Activated effector memory CD4-positive, alpha-beta T cell treated with Interleukin-2 at 50 U/mL for 16 hours (primary cell): ENCODE measurements at places on chromosomes 13 and 19.

DNA sequence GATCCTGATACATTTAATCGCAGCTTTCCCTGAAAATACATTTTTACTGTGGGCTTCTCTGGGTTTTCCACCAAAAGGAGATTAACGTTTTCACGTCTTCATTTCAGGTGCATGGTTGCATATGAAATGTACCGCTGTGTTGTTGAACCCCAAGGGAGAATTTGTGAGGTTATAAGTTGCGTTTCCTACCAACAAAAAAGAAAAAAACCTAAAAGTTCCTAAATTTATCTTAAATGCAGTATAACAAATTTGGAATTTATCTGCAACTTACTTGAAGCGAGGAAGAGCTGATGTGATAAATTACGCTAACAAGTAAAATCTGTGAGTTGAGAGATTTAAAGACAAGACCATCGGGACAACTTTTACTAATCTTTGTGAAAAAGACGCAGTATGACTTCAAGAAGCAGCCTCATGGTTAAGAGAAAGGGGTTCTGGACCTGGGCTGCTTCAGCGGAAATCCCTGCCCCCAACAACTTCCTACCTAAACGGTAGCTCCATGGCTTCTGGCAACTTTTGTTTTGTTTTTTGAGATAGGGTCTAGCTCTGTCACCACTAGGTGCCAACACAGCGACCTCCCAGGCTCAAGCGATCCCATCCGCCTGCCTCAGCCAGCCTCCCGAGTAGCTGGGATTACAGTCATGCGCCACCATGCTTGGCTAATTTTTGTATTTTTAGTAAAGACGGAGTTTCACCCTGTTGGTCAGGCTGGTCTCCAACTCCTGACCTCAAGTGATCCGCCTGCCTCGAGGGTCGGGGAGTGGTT lies 958 bp upstream of the OBI1 start:
- no peak for DNase-seq

DNA sequence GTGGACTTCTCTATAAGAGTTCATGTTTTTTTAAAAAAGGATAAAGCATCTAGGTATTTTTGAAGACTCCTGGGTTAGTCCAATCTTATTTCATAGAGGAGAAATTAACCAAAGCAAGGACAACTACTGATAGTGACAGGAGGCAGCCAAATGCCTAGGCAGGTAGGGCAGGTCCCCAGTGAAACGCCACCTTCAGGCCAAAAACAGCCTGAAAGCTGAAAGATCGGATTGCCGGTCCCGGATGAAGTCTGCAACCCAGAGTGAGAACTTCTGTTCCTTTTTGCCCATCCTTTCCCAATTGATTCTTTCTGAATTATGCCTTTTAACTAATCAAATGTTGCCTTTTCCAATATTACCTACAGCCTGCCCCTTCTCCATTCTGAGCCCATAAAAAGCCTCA lies 6.1 kb upstream of the GGACT start:
- DNase-seq, result no peak

GRCh38 chr13:34201050-34201913 lies 383.3 kb downstream of the RFC3 start:
- no peak for DNase-seq

DNA sequence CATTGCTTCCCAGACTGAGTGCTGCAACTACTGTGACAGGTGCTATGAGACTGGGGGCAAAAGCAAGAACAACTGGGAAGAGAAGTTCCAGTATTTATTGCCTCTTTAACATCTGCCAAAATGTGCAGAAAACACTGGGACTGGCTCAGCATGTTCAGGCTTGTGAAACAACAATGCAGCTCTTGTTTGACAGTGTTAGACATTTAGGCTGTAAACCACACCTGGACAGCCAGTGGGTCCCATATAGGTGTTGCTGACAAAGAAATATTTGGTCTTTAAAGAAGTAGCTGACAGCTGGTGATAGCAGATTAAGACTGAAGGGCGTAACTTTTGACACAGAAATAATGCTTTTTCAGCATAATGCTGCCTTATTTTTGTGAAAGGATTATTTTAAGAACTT lies 88.1 kb downstream of the STOML3 start:
- no peak for DNase-seq

GRCh38 chr19:38773469-38774177 lies at the start of gene LGALS7:
TSS of gene LGALS7 (minus strand) at chr19:38773517. CDS start at chr19:38773492, 25 bp downstream.
- no peak for DNase-seq

- no peak for DNase-seq
These were observed 13.5 kb downstream of the ERVV-2 start for GRCh38 chr19:53057904-53058580.

DNA sequence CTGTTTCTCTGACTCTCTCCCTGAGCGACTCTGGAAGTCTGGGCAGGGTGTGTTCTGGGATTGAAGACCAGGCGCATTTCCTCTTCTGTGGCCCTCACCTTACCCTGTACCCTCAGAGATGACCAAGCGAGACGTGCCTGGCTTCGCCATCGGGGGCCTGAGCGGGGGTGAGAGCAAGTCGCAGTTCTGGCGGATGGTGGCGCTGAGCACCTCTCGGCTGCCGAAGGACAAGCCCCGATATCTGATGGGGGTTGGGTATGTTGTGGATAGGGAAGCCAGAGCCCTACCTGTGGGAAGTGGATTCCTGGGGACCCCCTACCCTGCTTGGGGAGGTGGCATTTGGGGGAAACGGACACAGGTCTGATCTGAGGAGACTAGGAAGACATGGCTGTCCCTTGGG lies 5.8 kb upstream of the DNM2 start:
- no peak for DNase-seq

DNA sequence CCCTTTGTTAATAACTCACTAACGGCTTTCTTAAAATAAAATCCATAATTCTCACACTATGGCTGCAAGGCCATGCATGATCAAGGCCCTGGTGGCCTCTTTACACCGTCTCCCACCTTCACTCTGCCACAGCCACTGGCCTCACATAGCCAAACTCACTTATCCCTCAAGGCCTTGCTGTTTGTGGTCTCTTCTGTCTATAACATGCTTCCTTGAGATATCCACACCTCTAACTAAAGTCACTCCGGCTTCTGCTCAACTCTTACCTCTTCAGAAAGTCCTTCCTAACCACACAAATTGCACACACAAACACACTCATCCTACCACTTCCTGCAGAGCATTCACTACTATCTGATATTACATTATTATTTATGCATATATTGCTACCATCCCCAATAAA lies 262.5 kb downstream of the DIAPH3 start:
- DNase-seq, result no peak

DNA sequence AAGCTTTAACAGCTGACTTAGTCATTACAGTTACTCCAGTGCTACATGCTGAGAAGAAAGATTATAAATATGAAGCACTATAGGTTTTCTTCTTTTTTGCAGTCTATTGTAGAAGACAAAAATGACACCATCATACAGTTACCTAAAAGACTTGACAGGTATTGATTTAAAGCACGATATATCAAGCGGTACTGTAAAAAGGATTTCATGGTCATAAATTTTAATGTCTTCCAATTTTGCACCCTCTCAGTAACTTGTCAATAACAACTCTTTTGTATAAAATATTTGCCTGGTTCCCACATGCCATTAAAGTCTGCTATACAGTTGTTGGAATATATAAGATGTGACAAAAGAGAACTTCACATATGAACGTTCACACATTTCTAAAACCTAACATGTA lies 102.8 kb downstream of the ZIC5 start:
- no peak for DNase-seq

DNA sequence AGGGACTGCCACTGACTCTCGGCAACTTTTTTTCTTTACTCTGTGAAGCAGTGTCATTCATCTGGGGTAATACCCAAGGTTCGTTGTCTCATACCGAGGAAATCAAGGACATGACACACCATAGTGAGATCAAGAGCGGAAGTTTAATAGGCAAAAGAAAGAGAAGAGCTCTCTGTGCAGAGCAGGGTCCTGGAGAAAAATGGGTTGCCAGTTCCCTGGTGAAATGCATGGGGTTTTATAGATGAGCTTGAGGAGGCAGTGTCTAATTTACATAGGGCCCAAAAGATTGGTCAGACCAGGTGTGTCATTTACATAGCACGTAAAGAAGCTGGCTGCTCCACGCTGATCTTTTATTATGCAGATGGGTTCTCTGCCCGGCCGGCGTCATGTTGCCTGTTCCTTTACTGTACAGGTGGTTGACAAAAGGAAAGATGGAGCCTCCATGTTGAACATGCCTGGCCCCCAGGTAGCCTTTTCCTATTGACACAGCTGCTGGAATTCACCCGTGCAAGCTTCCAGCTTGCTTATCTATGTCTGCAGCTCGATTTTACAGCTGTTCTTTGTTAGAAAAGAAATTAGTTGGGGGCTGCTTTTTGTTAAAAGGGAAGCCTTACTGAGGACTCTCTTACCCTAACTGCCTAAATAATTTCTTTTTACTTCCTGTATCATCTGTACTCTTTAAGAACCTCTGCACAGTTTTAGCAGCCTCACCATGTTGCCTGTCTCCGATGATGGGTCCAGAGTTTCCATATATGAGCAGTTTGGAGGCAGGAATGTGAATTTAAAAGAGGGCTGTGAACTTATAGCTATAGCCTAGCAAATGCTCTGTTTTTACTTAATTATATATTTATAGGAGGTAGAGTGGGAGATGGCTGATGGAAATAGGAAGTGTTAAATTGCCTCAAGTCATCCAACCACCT lies 98.0 kb upstream of the DIAPH3 start:
- DNase-seq, result no peak

- no peak for DNase-seq
These were observed 419 bp downstream of the MRPS31 start for GRCh38 chr13:40770609-40770933.

DNA sequence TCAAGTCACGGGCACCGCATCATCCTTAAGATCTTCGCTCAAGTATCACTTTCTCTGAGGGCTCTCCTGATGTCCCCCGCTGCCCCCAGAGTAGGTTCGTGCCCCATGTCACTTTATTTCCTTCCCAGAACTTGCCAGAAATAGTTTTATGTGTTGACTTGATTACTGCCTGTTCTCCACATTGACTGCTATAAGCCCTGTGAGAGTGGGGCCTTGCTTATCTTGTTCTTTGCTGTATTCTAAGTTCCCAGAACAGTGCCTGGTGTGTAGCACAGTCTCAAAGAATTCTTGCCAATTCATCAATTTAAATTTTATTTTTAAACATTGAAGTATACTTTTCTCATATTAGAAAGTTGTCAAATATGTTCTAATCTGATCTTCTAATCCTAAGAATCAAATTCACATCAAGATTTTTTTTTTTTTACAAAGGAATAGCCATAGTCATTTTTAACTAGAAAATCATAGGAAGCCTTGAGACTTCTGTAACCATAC lies 32.1 kb upstream of the GPR183 start:
- no peak for DNase-seq

- no peak for DNase-seq
These were observed 14.3 kb upstream of the HSPH1 start for GRCh38 chr13:31175847-31176532.

DNA sequence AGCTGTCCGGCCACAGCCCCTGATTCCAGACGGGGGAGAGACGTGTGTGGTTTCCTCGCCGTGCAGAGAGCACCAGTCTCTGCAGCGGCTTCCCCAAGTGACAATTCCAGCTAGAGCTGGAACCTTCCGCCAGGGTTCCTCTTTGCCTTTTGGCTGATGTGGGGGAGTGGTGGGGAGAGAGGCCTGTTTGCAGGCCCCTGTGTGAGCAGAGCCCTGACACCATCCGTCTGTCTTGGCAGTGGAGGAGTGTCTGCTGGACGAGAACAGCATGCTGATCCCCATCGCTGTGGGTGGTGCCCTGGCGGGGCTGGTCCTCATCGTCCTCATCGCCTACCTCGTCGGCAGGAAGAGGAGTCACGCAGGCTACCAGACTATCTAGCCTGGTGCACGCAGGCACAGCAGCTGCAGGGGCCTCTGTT lies 25.0 kb downstream of the LAMP1 start:
- DNase-seq, result no peak

DNA sequence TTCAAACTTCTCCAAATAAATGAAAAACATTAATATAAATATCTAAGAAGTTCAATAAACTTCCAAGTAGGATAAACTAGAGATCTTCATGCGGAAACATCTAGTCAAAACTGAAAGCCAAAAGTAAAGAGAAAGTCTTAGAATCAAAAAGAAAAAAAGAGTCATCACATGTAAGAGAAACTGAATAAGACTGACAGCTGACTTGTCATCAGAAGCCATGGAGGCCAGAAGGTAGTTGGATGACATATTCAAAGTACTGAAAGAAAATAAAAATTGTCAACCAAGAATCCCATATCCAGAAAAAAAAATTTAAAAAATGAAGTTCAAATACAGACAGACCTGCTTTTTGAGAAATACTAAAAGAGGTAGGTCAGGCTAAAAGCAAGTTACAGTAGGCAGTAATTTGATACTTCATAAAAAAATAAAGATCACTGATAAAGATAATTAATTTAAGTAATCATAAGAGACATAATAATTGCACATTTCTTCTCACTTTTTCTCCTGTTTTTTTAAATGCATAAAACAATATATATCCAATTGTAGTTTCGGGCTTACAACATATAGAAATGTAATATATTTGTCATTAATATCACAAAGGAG lies 327.6 kb upstream of the PCDH9 start:
- no peak for DNase-seq

DNA sequence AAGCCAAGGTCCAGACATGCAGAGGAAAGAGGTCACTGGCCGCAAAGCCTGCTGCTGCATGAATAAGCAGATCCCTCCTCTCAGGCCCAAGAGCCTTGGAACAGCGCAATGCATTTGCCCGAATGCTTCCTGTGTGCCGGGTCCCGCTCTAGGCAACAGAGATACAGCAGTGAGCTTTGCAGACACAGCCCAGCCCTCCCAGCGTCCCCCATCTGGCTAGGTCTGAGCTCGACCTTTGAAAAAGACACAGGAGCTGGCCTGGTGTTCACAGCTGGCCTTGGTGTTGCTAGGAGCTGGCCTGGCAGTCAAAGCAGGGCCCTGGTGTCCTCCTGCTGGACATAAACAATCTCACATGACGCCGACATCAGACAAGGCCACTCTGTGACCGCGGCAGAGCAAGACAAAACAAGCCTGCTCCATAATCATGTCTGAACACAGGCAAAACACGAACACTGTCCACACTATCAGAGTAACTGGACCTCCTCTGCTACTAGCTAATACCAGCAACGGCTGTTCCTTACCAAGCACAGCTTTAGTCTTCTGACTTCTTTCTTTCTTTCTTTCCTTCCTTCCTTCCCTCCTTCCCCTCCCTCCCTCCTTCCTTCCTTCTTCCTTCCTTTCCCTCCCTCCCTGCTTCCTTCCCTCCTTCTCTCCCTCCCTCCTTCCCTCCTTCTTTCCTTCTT lies 5.7 kb upstream of the PEX11G start:
- DNase-seq, result no peak
